SW480 (cell line): ENCODE measurements at places on chromosomes 3 and 15.
A peak's percentile ranks its signal among the peaks of the same experiment; 100 is the strongest.

DNA sequence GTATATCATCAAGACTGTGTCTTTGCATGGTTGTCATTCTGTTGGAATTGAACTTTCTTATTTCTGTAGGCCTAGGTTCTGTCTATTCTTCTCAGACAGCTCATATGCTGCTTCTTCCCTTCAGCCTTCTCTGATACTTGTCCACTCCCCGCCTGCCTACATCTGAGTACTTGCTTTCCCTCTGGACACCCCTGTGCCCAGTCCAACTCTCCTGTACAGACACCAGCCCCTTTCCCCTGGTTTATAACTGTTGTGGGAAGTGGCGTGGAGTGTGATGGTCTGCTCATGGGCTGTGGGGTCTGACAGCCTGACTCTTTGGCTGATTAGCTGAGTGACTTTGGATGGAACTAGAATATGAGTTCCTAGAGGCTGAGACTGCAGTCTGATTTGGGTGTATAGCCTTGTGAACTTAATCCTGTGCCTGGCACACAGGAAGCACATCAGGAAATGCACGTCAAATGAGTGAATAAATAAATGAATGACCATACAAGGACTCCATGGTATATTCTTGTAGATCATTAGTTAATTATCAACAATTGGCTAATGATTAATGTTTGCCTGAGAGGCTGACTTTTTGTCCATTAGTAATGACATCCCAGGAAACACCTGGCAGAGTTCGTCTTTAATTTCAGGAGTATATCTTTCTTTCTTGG lies 11.8 kb downstream of the CACNA1D start:
- DNase-seq, result no peak

GRCh38 chr3:18713577-18713951 lies 288.4 kb upstream of the SATB1 start:
- no peak for DNase-seq

GRCh38 chr15:32831485-32831884 lies 113.7 kb downstream of the GREM1 start:
- no peak for DNase-seq

- DNase-seq, result peak; percentile 53
Measured at GRCh38 chr3:32184187-32184730, 54.2 kb upstream of the CMTM8 start.

- peak; percentile 3 for DNase-seq
Measured at GRCh38 chr3:11820531-11821041, 26.1 kb downstream of the TAMM41 start.

GRCh38 chr3:197454014-197454413 lies 101.8 kb downstream of the BDH1 start:
- DNase-seq, result peak; percentile 77

DNA sequence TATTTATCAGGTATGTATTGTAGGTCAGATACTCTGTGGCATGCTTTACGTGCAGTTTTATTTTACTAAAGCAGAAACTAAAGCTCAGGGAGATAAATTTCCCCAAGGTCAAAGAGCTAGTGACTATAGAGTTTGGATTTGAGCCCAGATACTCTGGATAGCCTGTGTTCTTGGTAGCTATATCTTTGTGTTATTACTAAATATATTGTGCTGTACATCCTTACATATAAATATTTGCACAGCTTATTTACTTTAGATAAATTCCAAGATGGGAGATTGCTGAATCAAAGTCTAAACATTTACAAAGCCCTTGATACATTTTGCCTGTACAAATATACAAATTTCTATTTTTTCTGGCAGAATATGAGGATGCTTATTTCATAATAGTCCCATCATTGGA lies 660.9 kb upstream of the NAALADL2 start:
- no peak for DNase-seq

DNA sequence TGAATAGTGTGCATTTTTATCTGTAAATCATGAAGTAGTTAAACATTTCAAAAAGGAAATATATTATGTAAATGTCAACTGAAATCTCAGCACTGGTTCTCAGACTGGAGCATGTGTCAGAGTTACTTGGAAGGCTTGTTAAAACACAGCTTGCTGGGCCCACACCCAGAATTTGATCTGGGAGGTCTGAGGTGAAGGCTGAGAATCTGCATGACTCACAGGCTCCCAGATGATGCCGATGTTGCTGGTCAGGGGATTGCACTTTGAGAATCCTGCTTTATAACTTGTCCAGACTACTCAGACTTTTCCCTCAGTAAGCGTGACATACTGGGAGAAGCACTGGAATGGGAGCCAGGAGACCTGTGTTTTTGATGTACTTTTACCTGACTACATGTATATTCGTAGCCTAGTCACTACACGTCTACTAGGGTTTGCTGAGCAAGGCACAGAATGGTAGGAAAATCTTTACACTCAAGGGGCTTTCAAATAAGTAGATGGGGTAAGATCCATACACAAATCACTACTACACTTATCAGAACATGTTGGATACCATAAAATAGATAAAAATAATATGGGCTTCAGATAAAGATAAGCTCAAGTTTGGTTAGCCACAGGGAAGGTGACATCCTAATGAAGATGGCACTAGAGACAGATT lies 77.1 kb upstream of the MEX3B start:
- DNase-seq, result no peak

GRCh38 chr3:18679238-18679637 lies 254.1 kb upstream of the SATB1 start:
- DNase-seq, result no peak

DNA sequence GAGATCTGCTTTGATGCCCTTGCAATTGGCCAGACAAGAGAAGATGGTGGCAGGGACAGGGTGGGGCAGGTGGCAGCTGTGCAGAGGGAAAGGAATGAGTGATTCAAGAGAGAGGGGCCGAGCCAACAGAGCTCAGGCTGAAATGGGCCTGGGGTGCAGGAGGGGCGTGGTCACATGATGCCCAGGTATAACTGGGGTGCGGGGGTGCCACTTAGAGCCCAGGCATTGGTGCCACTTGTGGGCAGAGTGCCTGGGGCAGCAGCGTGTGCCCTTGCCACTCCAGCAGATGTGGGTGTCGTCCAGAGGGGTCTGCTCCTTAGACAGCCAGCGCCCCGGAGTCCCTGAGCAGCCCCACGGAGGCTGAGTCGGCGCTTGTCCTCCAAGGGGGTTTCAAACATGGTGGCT lies 88.7 kb downstream of the PLXNA1 start:
- DNase-seq, result no peak

- DNase-seq, result peak; percentile 99
Measured at GRCh38 chr3:194711913-194712312, 26.2 kb downstream of the FAM43A start.

DNA sequence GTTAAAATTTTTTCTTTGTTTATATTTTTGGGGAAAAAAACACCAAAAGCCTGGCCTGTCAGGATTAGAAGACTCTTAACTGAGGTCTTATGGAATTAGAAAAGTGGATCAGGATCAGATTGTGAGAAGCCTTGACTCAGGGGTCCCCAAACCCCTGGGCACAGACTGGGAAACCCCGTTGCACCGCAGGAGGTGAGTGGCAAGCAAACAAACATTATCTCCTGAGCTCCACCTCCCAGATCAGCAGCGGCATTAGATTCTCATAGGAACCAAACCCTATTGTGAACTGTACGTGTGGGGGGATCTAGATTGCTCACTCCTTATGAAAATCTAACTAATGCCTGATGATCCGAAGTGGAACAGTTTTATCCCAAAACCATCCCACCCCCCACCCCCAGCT lies 117.2 kb downstream of the TCF12 start:
- DNase-seq, result no peak

- no peak for DNase-seq
Measured at GRCh38 chr3:193814166-193814892, 221.3 kb downstream of the OPA1 start.

DNA sequence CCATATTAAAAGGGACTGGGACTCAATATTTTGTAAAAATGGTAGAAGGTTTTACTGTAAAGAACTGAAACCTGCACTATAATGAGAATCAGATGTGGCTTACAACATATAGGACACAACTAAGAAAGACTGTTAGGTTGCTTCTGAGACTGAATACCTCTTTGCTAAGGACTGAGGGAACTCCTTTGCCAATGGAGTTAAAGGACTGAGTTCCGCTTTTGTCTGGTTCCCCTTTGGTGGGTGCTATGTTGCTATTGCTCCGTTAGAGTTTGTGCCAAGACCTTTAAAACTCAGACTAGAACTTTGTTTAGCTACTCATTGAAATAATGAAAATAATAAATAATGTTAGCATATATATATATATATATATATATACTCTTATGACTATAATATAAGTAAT lies 147.8 kb upstream of the KCNMB2 start:
- DNase-seq, result no peak

- peak; percentile 77 for DNase-seq
Measured at GRCh38 chr3:139111392-139112229, 66.9 kb upstream of the PRR23C start.

GRCh38 chr15:33839540-33839939 lies 128.8 kb upstream of the CHRM5 start:
- DNase-seq, result no peak

DNA sequence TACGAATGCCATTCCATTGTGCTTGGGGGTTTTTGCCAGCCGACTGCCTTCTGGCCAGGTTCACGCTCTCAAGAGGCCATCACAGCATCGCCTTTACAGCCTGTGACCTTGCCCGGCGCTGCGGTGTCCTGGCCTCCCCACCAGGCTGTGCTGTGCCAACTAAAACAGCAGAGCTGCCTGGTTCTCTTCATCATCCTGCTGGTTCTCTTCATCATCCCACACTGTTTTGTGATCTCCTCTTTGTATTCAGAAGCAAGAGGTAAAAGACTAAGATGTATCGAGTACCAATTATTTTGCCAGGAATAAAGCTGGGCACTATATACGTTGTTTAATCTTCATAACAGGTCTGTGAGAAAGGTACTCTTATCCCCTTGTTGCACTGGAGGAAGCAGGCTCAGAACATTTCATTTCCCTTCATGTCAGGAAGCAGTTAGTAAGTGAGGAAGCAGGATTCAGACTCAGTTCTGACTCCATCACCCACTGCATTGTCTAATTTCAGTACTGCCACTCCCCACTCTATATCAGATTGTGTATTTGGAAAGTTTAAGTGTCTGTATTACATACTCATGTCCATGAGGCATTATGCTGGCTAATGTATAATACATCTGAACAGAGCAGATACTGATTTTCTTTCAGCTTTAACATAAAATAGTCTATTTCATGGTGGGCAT lies 92.7 kb downstream of the LRRC28 start:
- DNase-seq, result peak; percentile 3

GRCh38 chr15:25718169-25718536 lies 145.0 kb downstream of the ATP10A start:
- no peak for DNase-seq

GRCh38 chr15:68743256-68743655 lies 77.4 kb downstream of the ANP32A start:
- no peak for DNase-seq

DNA sequence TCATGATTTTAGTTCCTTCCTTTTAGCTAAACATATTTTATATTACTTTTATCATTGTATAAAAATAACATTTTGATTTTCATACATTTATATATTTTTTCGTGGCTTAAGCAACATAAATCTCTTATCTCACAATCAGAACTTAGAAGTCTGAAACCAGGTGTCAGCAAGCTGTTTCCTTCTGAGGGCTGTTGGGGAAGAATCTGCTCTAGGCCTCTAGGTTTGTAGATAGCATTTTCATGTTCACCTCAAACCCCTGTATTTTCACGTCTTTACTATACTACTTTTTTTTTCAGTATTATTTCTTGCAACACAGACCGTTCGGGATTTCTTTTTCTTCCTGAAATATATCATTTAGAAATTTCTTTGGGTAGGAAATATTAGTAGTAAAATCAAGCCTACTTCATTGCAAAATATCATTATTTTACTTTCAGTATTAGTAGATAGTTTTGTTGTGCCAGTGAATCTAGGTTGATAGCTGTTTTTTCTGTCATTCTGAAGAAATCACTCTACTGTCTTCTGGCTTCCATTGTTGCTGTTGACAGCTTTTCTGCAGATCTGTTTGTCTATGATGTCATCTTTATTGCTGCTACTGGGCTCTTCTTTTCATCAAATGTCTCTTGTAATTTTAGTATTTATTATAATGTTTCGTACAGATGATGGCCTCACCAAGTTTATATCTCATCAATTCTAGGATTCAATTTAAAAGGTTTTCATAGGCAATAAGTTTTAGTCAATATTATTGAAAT lies 756.3 kb downstream of the VGLL3 start:
- DNase-seq, result no peak

DNA sequence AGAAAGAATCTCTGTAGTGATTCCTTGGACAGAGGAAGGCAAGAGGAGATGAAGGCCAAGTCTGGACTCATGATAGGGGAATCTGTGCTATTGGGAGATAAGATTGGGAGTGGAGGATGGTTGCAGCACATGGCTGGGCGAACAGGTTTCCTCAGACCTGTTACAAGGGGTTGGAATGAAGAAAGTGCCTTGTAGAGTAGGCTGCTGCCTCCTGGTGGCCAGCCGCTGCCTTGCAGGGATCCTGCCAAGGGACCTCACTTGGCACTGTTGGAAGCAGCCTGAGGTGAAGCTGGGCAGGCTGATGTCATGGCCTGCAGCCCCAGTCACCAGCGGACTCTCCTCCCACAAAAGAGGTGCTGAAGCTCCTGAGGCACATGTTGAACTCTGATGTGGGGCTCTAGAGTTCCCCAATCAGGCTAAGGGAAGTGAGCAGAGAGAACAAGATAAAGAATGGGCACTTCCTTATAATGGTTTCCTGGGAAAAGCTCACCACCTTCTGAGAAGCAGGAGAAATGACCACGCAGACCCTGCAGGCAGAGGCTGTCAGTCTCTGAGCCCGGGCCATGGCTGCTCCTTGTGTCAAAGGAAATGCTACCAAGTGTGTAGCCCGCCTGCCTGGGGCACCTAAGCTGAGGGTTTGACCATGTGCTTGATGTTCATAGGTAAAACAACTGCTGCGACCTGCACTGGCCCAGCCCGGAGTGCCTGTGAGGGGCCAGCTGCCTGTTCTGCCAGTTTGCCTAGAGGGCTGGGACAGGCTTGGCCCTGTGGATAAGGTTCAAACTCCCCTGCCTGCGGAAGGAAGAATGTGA lies 1.6 kb upstream of the TEX264 start:
- peak; percentile 77 for DNase-seq

- DNase-seq, result no peak
Measured at GRCh38 chr3:39149059-39149455, 4.3 kb downstream of the CSRNP1 start.

DNA sequence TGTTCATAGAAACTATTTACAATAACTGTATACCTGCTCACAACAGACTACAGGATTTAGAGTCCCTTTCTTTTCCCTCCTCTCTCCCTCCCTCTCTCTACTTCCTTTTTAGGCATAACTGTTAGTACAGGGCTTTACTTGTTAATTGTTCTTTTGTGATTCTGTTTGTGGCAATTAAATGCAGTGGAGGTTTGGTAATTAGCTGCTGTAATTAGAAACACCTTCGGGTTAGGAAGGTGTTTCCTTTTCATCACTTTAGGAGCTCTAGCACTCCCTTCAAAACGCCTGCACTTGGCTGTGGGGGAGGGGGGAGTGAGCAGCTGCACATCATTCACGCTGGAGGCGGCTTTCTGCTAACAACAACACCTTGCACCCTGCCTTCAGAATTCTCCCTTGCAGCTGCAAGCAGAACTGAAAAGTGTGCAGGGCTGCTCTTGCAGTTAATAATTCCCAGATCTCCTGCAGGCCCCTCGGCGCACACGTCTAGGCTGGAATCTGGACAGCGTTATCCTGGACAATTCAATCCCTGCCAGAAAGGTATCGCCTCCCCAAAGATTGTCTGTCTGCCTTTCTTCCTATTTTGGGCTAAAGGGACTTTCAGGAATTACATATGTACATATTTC lies 242.6 kb upstream of the RGMA start:
- DNase-seq, result no peak
